Karpas-422 (cell line): ENCODE measurements at places on chromosomes 11 and 22. TPM values are rescaled to one million over a fixed set of nuclear protein-coding genes. Genes with fewer than 3 reads are reported as not detected.

DNA sequence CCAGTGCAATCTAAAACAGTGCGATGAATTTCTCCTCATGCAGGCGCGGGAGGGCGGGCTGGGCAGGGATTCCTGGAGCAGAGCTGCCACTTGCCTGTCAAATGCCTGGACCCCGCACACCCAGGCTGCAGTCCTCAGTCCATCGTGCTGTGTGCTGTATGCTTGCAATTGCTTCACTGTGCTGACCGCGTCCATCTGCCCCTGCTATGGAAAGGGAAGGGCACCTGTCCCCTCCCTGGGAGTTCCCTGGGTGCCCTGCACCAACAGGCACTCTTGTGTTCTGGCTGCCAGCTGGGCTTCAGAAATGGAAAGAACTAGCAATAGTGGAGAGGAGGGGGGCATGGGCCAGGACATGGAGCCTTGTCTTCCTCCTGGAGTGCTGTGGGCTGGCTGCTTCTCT lies 185.4 kb upstream of the B3GAT1 start:
- DNase-seq: no peak

DNA sequence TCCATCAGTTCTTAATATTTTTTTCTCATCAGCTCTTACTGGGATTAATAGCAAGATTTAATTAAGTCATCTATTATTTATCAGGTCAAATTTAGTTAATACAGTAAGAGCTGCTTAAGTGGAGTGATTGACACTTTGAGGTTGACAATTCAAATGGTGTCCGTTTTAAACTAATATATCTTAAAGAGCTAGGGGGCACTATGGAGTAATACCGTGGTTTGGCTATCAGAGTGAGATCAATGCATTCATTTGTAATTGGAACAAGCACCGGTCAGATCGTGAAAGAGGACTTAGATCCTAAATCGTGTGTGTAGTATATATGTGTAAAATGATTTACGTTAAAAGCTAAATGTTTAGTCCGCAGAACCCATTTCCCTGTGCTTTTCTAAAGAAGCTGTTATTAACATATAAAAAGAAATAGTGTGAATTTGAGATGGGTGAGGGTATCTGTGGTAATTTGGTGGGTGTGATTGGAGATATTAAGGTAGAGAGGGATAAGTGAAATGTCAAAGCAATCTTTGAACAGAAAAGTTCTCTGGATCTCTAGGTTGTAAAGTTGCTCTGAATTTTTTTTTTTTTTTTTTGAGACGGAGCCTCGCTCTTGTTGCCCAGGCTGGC lies 2.3 kb downstream of the SIK2 start:
- DNase-seq: peak; percentile 99

Gene SMTNL1
- not detected in 2 replicates for total RNA-seq

- DNase-seq: no peak
Observed at GRCh38 chr11:106464728-106465127, 387.3 kb downstream of the AASDHPPT start.

- no peak for DNase-seq
Observed at GRCh38 chr11:70557742-70558485, 159.6 kb downstream of the CTTN start.

DNA sequence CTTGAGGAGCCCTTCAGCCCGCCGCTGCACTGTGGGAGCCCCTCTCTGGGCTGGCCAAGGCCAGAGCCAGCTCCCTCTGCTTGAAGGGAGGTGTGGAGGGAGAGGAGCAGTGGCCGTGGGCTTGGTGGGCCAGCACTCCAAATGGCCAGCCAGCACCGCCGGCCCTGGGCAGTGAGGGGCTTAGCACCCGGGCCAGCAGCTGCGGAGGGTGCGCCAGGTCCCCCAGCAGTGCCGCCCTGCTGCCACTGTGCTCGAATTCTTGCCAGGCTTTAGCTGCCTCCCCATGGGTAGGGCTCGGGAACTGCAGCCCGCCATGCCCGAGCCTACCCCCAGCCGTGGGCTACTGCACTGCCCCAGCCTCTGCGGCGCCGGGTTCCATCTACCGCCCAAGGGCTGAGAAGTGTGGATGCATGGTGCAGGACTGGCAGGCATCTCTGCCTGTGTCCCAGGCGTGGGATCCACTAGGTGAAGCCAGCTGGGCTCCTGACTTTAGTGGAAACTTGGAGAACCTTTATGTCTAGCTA lies 82.7 kb downstream of the KCNA4 start:
- no peak for DNase-seq

GRCh38 chr11:76226626-76227025 lies 20.3 kb upstream of the WNT11 start:
- no peak for DNase-seq

GRCh38 chr11:86162239-86162638 lies 82.3 kb upstream of the EED start:
- peak; percentile 66 for DNase-seq
